Suppressor macrophage (primary cell): ENCODE measurements at places on chromosomes 12 and 14.

- no peak for DNase-seq
Observed at GRCh38 chr14:24892497-24893051, 157.4 kb downstream of the STXBP6 start.

DNA sequence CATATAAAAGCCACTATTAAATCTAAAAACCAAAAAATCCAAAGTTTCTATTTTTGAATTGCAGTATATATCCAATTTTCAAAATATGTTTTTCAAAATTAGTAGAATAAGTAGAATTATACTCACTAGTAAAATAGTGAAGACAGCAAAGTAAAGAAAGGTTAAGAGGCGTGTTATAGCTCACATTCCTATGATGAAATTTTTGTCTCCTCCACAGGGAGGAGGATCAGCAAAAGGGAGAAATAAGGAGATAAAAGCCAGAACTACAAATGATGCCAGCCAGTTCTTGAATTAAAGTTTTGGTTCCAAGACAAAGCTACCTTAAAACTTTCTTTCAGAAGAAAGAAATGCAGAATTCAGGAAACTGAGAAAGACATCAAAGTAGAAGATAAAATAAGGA is 50.0 kb downstream of the C2CD5 start:
- DNase-seq: no peak

GRCh38 chr12:24055747-24056146 is 106.3 kb upstream of the SOX5 start:
- no peak for DNase-seq

- no peak for DNase-seq
Observed at GRCh38 chr14:24235804-24236688, 3.3 kb downstream of the GMPR2 start.

DNA sequence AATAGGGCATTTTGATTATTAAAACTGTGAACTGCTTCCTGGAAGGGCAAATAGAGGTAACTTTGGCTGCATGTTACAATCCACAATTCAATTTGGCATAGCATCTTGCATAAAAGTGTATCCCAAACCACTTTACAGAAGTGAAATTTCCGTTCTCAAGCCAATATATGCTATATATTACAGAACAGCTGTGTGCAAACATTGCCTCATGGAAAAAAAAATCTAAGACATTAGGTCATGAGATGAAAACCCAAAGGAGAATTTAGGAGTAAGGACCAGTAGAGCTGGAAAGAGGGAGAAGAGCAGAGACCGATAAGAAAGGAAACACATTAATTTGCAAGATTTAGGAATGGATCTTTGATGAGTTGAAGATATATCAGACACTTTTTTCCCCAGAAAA is 239.2 kb downstream of the PAX9 start:
- DNase-seq: no peak

- no peak for DNase-seq
Observed at GRCh38 chr12:67928621-67929383, 60.4 kb upstream of the IFNG-AS1 start.

GRCh38 chr14:63091394-63091996 is 46.2 kb upstream of the KCNH5 start:
- no peak for DNase-seq

- DNase-seq: no peak
Observed at GRCh38 chr14:79831195-79831892, 380.0 kb downstream of the DIO2 start.

- DNase-seq: no peak
Observed at GRCh38 chr14:26841920-26842741, 244.3 kb upstream of the NOVA1 start.
